BJ (cell line): ENCODE measurements at places on chromosomes 7 and 10. TPM values are rescaled to one million over a fixed set of nuclear protein-coding genes. Genes with fewer than 3 reads are reported as not detected.

GRCh38 chr7:138924501-138925225, 56.5 kb downstream of the KIAA1549 start:
- no peak for DNase-seq

DNA sequence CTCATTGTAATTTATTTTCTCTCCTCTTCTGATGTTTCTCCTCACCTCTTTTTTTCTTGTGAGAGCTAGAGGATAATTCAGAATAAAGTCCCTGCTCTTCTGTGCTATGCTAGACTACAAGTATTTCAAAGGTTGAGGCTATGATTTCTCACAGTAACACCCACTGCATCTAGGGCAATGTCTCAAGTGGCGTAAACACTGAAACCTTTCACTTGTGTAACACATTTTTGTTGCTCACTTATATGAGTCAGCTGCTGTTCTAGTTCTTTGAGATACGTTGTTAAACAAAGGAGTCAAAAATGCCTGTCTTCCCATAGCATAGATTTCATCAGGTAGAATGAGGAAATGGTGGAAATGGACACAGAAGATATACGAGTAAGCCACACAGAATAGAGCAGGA, 305.1 kb upstream of the PITRM1 start:
- no peak for DNase-seq

GRCh38 chr10:48590945-48591344, 13.9 kb downstream of the ARHGAP22 start:
- no peak for DNase-seq

The COL13A1 gene
- polyA plus RNA-seq = 9.8 and 11.9 TPM in 2 replicates

DNA sequence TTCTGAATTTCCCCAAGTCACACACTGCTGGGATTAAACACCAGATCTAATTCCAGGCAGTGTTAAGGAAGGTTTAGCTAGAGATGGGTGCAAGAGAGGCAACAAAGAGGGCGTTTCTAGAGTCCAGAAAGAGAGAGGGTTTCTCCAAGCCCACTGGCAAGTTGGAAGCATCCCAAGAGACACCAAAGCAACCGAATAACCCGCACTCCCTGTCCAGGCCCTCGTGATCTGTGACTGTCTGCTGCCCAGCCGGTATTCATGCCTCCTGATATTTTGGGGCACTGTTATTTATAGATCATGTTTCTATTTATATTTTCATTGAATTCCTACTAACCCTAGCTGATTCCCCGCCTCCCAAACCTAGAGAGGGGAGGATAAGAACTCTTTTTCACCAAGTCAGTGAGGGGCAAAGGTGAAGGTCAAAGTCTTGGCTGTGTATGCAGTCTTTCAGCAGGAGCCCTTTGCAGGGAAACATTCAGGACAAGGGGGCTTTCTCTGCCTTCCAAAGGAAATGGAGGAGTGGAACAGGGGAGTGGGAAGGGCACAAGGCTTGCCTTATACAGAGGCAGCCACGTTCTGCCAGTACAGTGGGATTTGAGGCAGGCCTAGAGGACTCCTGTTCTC, 103.6 kb downstream of the SH3PXD2A start:
- DNase-seq = no peak

The GRM3 gene
- not detected in 2 replicates for polyA plus RNA-seq

The VAX1 gene
- polyA plus RNA-seq = 0.22 and 0.23 TPM in 2 replicates

The LRRC17 gene
- 2.4 and 3.4 TPM in 2 replicates for polyA plus RNA-seq

DNA sequence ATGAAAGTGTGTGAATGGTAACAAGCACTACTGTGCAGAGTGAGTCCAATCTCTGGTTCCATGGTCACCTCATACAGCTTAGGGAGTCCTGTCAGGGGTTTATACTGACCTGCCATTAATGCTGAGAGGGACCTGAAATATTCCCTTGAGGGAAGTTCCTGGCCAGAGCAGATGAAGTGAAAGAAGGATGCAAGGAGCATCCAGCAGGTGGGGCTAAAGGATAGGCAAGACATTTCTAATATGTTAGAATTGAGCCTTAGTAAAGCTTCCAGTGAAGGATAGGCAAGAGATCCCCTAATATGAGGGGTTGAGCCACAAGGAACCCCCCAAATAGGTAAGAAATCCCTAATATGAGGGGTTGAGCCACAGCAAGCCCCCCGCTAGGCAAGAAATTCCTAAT, 25.5 kb upstream of the FAM221A start:
- no peak for DNase-seq

GRCh38 chr10:79140855-79141254, 72.1 kb downstream of the ZMIZ1 start:
- DNase-seq = no peak

The ZWINT gene
- polyA plus RNA-seq = 31.1 and 32.3 TPM in 2 replicates

DNA sequence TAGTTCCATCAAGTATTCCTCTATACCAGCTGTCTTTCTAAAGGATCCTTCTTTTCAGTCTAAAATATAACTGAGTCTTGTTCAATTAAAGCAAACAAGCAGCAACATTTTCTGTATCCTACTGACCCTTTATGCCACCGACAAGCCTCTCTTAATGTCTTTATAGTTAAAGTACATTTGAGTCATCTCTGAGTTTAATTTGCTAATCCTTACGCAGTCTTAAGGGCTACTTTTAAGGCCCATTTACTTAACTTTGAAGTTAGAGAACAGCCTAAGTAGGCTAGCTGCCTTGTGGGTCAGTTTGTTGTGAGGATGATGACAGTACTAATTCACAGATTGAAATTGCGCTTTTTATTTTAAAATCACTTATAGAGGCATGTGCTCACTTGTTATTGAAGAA, 265.5 kb upstream of the FERD3L start:
- no peak for DNase-seq

- DNase-seq = no peak
Observed at GRCh38 chr7:106610996-106611886, 49.7 kb downstream of the CCDC71L start.

GRCh38 chr7:108805808-108806397, 236.2 kb downstream of the DNAJB9 start:
- DNase-seq = no peak

- no peak for DNase-seq
Observed at GRCh38 chr7:107398161-107398560, 71.7 kb upstream of the GPR22 start.

DNA sequence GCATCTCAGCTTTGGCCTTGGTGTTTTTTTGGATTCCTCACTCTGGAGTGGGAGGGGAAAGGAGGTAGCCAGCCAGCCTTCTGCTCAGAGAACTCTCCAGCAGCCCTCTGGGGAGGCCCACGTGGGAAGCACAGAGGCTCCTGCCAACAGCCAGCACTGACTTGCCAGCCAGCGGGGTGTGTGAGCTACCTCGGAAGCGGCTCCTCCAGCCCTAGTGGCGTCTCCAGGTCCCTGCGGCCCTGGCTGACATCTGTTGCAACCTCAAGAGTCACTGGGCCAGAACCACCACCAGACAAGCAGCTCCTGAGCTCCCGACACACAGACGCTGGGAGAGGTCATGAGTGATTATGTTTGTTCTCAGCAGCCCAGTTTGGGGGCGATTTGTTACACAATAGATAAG, 180.2 kb upstream of the FZD8 start:
- DNase-seq = no peak

The IDI2 gene
- polyA plus RNA-seq = not detected in 2 replicates

DNA sequence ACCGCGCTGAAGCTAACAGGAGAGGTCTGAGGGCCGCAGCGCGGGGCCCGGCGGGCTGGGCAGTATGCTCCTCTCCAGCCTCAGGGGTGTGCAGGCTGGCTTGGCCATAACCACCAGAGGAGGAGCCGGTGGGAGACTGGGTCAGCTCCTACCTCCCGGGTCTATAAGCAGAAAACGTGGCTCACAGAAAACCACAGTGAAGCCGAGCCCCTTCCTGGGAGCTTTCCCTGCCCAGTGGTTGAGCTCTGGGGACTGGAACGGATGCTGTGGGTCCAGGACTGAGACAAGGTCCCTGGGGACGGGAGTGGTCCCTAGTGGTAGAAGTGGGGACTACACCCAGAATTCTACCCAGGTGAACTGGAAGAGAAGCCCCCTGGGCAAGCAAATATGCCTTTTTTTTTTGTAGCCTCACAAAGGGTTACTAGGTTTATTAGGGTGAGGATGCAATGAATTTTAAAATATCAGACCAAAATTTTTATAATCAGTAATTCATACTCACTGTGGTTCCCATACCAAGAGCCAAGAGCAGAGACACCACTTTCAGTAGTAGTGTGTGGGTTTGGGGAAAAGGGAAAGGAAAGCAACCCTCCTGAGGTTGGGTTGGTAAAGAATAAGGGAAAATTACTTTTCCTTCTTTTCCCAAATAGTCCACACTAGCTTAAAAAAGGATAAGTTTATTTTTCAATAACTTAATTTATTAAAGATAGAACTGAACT, 67.9 kb upstream of the PRKCQ start:
- DNase-seq = no peak

GRCh38 chr7:17444673-17445072, 146.2 kb downstream of the AHR start:
- DNase-seq = no peak

The GPR37 gene
- polyA plus RNA-seq = 0.25 and 0.33 TPM in 2 replicates

DNA sequence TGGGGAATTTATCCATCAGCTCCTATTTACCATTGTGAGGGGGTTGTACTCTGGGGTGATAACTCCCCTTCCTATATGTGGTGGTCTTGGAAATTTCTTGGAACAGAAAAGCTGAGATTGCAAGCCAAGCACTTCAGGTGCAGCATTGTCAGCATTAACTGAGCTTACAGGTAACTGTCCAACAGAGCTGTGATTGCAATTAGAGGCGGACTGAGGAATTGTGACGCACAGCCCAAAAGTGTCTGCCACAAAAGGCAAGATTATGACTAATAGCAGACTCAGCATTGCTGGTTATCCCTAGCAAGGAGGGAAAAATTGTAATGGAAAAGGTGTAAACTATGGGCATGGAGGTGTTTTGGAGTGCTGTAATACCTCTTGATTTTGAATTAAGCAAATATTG, 126.1 kb upstream of the AGR3 start:
- DNase-seq = no peak

GRCh38 chr10:95406651-95407280, 116.0 kb upstream of the PDLIM1 start:
- no peak for DNase-seq

The SEMA3E gene
- polyA plus RNA-seq = 0.01 TPM in 1 of 2 replicates, not detected in the other

GRCh38 chr7:19749658-19750057, 23.8 kb downstream of the TMEM196 start:
- no peak for DNase-seq

- DNase-seq = peak; percentile 51
Observed at GRCh38 chr7:78134256-78134655, 335.7 kb downstream of the PHTF2 start.

DNA sequence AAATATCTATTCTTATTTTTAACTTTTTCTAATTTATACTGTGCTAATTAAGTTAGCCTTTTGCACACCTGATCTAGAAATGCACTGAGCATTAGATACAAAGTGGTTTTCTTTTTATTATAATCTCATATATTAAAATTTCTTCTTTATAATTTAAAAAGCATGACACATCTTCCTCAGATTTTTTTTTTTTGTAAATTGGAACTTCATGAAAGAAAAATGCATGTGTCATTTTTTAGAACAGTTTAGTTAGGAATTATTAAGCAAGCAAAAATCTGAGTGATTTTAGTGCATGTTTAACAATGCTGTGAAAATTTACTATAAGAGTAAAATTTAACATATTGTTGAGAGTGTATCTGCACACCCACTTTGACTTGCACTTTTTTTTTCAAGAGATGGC, 367.9 kb downstream of the TFEC start:
- DNase-seq = no peak

DNA sequence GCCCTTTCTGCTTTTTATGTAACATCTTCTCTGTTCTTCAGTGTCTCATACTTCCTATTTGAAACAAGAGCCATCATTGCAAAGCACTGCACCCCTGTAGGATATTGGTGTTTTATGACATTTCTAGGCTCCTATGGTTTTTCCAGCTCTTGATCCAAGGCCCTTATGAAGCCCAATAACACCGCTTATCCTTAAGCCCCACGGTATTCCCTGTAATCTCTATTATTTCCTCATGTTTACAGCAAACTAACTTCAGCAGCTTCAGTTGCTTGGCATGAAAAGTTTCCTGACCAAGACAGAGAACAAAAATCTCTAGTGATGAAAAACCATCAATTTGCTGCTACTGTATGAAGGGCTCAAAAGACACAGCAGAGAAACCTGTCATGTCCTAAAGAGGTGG, 34.1 kb upstream of the TES start:
- DNase-seq = no peak

DNA sequence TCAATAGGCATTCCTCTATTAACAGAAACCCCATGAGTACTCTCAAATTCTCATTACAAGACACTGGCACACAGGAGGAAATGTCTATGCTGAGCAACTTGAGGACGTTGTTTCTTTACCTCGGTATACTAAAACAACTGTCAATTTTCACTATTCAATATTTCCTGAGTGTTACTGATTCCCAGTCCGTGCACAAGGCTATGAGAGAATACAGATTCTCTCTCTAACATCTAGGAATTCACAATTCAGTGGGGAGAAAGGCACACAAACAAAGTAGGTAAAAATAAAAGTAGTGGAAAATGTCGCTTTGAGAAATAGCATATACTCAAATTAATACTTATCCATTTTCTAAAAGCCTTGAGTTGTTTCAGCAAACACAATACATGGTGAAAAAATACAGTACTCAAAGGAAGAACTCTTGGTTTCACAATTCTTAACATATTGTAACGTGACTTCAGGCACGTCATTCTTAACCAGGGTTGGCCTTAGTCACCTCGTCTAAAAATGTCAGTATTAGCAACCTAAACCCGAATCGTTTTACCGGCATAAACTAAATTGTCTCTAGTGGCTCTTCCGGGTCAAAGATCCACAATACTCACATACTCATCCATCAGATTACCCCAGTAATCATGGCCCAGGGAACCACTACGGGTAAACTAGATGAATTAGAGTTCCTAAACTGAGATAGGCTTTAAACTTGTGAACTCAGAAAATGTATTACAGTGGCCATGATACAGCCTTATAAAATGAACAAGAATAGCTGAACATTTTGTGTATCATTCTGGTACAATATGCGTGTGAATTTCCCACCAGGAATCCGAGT, 1.5 kb downstream of the IPMK start:
- DNase-seq = no peak

The RGR gene
- polyA plus RNA-seq = not detected in 2 replicates
